IMR-90 (cell line): ENCODE measurements at places on chromosomes 2 and 18. TPM values are rescaled to one million over a fixed set of nuclear protein-coding genes. Genes with fewer than 3 reads are reported as not detected.

TET3 gene
- 1.8 TPM in 2 replicates for polyA plus RNA-seq

C1GALT1C1L gene
- 0.53 and 0.63 TPM in 2 replicates for polyA plus RNA-seq

ADI1 gene
- 40.7 and 46.0 TPM in 2 replicates for polyA plus RNA-seq

DNA sequence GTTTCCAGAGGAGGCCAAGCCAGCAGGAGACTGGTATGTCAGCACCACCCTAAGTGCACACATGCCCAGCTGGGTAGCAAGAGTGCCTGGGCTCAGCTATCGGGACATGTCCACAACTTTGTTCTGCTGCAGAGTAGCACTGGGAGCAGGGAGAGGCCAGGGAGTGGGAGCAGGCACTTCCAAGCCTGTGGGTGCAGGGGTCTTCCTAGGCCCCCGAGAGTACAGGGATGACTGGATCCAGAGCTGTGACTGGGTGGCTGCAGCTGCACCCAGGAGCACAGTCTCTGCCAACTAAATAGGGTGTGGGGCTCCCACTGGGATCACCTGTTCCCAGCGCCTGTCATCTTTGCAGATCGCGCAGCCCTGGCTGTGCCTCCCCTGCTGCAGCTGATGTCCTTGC is 256.0 kb upstream of the HNMT start:
- no peak for DNase-seq

GRCh38 chr2:23594460-23594825 is 209.5 kb downstream of the KLHL29 start:
- no peak for DNase-seq

GRCh38 chr2:84451579-84451978 is 7.5 kb downstream of the SUCLG1 start:
- no peak for DNase-seq
